ENCODE measurements at places on chromosomes 4 and X.

DNA sequence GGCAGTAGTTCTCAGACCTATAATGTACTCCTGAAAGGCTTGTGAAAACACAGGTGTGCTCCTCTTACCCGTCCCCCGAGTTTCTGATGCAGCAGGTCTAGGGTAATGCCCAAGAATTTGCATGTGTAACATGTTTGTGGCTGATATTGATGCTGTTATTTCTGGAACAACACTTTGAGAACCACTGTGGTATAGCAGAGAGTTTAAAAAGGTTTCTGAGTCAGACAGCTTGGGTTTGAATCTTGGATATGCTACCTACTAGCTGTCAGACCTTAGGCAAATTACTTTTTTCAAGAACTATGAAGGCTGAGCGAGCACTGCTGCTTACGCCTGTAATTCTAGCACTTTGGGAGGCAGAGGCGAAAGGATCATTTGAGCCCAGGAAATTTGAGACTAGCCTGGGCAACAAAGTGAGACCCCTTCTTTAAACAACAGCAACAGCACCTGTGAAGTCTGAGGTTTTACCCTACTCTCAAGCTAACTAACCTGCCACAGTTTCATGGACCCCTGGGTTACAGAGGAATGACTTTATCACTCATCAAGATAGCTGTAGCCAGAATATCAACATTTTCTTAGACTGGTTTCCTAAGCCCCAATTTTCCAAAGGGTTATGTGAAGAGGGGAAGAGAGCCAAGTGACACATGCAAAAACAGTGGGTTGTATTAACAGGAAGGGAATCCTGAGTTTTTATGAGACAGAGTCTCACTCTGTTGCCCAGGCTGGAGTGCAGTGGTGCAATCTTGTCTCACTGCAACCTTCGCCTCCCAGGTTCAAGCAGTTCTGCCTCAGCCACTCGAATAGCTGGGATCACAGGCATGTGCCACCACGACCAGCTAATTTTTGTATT is 5.1 kb downstream of the AFF1 start:
- no peak for DNase-seq

DNA sequence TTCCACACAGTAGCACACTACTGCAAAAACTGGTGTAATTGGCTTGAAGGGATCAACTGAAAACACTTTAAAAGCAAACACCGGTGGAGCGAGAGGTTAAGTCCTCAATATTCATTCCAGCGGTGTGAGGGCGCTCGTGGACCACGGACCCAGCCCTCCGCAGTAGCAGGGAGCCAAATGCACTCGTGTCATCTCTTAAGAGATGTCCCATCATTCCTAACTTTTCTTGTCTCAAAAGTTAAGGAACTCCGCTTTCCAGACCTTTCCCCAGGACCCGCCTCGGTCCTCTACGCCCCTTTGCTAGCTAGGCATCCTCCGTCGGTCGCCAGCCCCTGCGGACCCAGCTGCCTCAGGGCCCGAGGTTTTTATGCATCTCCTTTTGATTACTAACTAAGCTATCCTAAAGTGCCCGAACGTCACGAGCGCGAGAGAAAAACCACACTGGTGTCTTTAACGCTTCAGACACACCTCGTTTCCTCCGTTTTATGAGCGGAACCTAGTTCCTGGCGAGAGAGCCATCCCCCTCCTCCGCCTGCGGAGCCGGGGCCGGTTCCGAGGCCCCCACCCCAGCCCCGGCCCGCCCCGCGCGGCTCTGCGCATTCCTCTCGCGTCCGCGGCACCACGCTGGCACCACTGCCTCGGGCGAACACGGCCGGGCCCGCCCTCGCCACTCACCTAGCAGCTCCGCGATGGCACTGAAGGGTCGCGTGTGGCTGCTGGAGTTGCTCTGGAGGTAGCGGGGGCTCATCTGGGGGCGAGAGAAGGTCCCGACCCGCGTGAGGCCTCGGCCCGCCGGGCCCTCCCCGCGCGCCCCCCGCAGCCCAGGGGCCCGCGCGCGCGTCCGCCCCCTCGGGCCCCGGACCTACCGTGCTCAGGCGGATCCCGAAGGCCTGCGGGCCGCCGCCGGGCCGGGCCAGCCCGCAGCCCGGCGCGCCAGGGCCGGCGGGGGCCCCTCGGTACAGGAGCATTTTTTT is 723 bp downstream of the MORC4 start:
- peak; percentile 30 for DNase-seq

DNA sequence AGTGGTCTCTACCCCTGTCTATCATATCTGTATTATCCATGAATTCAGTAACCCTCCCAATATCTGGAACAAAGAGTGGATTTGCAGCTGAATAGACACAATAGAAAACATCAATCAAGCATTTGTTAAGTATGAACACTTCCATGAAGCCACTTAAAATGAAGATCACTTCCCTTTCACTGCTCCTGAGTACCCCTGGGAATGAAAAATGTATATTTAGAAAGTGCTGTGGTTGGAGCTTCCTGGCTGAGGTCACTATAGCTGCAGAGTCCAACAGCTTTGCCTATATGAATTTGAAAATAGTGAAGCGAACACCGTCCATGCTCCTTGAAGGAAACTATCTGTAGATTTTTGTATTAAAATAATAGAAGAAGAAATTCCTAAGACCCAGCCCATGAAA is 227.0 kb downstream of the DTHD1 start:
- no peak for DNase-seq

- no peak for DNase-seq
These were observed 54.4 kb downstream of the PPP3CA start for GRCh38 chr4:101292901-101293300.

DNA sequence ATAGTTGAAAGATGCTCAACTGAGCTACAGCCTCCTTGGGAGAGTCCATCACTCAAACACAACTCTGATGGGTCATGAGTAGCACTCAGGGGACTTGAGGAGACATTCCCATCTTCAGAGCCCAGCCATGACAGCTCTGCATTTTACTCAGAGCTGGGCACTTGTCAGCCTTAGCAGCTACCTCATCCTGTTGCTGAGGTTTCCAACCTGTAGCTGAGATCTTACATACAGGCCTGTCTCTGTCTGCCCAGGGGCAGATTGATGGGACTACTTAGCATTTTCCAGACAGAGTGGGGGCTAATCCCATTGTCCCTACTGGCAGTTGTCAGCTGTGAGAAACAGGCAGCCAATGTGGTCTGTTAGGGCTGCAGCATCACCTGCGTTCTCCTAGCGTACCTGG is 3.5 kb downstream of the FHDC1 start:
- no peak for DNase-seq

DNA sequence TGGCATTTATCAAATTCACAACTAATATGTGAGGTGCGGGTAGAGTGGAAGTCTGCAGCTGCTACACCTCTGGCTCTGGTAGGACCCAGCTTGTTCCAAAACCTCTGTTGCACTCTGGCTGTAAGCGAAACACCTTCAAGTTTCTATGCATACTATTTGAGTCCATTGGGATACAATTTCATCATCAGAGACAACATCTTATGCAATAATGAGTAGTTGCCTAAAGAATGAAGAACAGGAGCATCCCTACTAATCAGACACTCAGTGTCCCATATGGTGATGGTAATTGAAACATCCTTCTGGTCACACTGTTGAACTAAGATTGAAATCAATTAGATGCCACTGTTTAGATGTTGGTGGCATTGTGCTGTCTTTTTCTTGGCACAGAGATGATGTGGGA is 178.4 kb downstream of the MGST2 start:
- no peak for DNase-seq

GRCh38 chrX:40083979-40084359 is 13.8 kb downstream of the BCOR start:
- no peak for DNase-seq

DNA sequence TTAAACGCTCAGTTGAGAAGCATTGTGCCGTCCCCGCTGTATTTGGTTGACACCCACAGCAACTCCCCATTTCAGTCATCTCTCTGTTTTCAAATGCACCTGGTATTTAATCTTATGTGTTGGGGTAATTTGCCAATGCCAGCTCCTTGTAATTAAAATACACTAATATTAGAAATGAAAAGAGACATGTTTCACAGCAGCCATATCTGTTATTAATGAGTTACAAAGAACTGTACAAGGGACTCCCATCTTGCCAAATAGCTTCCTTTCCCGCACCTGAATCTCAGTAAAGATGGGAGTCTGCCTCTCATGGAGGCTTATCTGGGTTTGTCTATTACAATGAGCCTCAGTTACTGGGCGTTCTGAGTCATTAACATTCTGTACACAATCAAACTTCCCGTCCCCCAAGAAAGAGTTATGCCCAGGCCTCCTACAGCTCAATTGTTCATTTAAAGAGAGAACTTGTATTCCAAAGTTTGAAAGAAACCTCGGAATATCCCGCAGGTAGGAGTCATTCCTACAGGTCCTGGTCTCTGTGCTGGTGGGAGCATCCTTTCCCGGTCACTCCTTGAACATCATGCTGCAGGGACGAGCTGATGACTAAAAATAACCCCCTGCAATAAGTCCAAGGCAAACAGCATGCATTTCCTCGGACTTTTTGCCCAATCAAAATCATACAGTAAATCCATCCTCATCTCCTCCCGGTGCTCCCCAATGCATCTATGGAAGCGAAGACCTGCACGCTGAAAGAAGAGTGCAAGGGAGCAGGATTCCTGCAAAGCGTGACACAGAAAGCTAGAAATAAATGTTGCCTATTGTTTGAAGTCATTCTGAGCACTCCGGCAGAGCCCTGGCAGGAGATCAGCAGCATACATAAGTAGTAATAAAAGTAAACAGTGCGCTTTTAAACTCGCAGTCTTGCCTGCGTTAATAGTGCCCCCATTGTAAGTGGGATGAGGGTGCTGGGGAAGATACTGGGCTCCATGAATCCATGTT is 926 bp downstream of the NDP start:
- no peak for DNase-seq

DNA sequence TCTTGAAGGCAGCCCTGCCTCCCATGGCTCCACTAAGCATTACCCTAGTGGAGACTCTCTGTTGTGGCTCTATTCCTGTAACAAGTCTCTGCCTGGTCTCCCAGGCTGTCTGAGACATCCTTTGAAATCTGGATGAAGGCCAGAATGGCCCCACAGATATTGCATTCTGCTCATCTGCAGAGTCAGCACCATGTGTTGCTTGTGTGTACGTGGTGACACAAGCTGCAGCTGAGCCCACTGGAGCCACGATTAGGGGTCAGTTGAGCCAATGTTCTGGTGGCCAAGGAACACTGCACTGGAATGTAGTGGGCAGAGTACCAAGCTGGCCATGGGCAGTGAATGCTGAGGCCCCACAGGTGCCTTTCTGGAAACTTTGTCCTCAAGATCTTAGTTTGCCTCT is 29.2 kb downstream of the GRID2 start:
- DNase-seq, result no peak

DNA sequence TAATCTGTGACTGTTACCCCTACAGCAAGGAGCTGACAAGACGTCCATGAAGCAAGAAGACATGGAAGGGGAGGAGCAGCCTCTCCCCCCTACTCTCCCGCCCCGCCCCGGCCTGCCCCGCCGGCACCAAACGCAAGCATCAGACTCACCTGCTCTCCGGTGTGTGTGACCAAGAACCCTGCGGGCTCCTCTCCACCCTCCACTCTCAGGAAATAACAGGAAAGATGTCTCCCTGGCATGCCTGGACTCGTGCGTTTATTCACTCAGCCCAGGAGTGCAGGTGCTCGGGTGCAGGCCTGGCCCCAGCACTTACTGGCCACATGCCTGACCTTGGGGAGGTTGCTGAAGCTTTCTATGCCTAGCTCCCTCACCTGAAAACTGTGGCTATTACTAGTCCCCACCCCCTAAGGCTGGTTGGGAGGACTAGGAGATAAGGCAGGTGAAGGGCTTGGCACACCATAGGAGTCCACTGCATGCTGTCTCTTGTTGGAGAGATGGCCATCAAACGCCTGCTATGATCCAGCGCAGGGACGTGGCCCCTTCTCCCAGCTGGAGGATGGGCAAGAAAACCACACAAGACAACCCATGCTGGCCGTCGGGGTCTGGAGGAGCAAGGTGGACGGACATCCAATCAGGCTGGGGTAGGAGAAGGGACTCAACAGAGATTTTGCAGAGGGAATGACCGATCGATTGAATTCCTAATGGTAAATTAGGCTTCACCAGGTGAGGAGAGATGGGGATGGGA is 34.9 kb upstream of the CLDN24 start:
- DNase-seq, result no peak

DNA sequence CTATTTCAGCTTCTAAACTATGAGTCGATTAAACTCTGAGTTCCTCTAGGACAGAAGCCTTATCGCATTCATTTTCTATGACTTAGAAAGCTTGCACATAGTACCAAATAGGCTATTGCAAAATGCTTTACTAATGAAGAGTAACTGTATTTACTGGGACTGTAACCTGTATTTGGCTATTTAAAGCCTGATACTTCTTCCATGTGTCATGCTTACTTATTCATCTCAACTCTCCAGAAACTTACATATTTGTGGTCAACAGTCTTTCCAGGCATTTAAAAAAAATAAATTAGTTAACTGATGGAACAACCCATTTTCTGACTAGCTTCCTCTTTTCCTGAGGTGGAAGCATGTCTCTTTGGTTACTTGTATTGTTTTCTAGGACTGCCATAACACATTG is 467.9 kb downstream of the PCDH11X start:
- DNase-seq, result no peak

GRCh38 chrX:153477364-153477857 is 7.0 kb upstream of the HAUS7 start:
- no peak for DNase-seq

GRCh38 chr4:165784672-165785071 is 88.4 kb upstream of the TLL1 start:
- no peak for DNase-seq

DNA sequence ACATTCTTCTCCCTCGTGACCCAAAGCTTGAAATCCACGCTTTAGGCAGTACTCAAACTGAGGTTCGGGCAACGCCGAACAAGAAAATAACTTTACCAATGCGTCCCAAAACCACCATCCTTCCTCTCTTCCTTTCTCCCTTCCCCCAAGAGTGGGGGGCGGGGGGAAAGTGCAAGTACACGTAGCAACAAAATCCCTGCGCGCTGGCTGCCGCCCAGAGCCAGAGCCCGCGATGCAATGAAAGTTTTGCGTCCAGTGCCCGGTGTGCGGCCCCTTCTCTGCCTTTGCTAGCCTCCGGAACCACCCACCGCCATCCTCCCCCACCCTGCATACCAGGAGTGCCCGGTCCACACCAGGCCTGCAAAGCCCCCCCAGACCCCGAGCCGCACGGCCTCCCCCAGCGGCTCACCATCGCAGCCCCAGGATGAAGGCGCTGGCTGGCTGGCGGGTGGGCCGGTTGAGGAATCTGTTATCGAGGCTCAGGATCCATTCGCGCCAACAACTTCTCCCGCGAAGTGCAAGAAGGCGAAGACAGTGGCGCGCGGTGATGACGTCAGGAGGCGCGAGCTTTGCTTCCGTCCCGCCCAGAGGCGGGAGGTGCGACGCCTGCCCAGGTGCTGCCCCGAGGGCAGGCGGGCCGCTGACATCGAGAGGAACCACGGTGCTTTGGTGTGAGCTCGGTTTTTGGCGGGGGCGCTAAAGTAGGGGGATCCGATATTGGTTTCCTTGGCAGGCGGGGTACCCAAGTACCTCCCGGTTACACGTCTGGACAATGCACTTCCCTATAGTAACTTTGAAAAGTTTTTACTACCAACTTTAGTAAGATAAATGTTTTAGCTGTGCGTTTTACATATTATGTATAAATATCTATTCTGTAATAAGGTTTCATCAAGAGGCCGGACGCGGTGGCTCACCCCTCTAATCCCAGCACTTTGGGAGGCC is at the start of gene RFC1:
Gene RFC1 (minus strand): TSS at position 533 of the 942 bp plus-strand sequence. CDS start 121 bp downstream, at position 412.
- DNase-seq, result peak; percentile 93

- no peak for DNase-seq
These were observed 139.6 kb upstream of the PTCHD1 start for GRCh38 chrX:23194885-23195554.
